ENCODE measurements at places on chromosomes 12 and 14.

GRCh38 chr12:20492251-20492760 lies 124.0 kb downstream of the PDE3A start:
- DNase-seq, result peak; percentile 72

DNA sequence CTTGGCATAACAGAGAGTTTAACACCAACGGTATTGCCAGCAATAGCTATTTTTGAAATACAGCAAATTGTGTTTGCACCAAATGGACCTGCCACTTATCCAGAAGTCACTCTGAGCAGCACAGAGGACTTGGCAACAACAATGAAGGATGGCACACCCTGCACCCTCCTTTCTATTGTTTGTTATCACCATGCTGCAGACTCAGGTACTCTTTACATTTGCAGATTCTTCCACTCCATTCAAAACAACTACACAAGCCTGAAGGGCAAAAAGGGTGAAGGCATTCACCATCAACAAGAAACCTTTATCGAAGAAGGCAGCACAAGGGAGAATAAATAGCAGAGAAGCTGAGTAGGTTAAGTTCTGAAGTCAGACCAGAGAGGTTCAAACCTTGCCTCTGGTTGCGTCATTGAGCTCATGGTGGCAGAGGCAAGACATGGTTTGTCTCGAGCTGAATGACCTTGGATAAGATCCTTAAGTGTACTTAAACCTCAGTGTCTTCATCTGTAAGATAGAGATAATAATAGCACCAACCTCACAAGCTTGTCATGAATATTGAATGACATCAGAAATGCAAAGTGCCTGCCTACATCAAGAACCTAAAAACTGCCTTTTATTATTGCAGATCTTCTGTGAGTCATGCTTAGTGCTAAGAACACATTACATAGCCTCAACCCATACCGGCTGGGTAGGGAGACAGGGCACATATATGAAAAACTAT lies 1.4 kb upstream of the ACSM4 start:
- no peak for DNase-seq

DNA sequence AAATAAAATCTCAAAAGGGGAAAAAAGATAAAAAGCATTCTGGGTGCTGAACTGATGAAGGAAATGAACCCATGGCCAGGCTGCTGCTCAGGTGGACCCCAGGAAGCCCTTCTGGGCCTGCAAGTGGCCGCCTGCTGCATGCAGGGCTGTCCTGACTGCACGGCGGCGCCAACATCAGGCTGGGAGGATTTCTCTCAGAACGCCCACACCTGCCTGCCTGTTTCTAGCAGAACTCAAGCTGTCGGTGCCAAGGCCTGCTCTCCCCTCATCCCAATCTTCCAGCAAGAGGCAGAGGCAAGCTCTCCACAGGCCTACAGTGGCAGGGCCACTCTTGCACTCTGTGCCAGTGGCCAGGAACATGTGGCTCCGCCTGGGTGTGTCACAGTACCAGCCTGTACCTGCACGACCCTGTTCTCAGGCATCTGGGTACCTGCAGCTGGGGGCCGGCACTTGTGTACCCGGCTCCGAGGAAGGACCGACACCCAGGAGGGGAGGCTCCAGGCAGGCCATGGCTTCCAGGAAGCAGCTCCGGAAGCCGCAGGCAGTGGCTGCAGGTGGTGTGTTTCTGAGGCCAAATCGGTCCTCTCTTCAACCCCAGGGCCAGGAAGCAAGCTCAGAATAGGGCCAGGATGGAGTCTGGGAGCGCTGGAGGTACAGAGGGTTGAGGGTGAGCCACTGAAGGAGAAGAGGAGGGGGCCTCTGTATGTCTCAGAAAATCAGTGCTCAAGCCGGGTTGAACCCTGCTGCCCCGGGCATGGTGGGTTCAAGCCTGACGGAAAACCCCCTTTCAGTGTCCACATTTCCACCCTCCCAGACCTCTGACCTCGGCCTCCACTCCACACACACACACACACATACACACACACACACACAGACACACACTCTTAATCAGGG lies 2.5 kb upstream of the INF2 start:
- DNase-seq, result no peak

DNA sequence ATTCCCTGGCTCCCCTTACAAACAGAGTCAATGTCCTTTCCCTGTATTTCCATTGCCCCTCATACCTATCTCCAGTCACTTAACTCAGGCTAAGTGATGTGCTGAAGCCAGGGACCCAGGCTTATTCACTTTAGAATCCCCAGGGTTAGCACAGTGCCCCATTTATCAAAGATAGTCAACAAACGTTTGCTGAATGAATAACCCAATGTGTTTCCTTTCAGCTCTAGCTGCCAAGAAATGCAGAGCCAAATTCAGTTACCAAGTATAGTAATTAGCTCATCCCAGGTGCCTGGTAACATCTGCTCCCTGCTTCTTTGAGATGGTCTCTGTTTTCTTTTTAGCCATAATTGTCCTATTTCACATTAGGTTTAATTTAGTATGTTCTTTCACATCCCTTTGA lies 189.5 kb downstream of the PHLDA1 start:
- no peak for DNase-seq

DNA sequence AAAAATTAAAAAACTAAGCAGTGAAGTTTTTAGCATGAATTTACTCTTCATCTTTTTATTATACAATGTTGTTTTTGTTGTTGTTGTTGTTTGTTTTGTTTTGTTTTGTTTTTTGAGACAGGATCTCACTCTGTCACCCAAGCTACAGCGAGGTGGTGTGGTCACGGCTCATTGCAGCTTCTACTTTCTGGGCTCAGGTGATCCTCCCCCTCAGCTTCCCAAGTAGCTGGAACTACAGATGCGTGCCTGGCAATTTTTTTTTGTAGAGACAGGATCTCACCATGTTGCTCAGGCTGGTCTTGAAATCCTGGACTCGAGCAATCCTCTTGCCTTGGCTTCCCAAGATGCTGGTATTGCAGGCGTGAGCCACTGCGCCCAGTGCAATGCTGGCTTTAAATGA lies 11.3 kb downstream of the PPFIBP1 start:
- DNase-seq, result no peak

DNA sequence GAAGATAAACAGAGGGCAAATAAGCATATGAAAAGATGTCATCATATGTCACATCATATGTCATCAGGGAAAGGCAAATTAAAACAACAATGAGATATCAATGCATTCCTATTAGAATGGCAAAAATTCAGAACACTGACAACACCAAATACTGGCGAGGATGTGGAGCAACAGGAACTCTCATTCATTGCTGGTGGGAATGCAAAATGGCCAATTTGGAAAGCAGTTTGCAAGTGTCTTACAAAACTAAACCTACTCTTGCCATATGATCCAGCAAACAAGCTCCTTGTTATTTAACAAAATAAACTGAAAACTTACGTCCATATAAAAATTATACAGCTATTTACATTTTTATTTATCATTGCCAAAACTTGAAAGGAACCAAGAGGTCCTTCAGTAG lies 32.7 kb downstream of the CPM start:
- DNase-seq, result no peak

DNA sequence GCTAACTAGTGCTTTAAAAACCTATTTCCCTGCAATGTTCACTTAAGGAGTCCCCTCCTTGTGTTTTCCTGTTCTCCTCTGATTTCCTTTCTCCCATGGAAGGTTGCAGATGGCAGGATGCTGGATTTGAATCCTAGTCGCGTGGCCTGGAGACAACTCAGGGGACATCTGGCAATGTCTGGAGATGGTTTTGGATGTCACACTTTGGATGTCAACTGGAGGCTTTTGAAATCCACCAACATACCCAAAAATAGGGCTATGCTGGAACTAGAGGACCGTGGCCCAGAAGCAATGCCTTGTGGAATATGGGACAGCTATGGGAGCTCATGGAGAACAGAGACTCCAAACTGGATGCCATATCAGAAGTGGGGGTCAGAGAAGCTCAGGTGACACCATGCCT lies 95.8 kb upstream of the NOS1 start:
- no peak for DNase-seq

DNA sequence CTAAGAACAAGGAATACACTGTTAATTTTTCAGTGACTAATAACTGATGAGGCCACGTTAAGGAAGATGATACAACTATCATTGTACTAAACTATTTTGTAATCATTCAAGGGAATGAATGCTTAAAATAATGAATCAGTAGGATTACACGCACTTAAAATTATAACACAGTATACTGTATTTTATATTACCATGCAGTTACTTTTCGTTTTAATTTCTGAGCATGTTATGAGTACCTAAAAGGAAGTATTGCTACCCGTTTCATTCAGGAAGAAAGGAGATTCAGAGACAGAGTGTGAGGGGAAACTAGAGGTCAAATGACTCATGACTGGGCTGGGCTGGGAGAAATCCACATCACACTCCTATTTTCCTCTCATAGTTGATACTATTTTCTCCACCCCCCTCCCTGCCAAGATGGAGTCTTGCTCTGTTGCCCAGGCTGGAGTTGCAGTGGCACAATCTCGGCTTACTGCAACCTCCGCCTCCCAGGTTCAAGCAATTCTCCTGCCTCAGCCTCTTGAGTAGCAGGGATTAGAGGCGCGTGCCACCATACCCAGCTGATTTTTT lies 202.0 kb downstream of the PPM1H start:
- DNase-seq, result peak; percentile 50

DNA sequence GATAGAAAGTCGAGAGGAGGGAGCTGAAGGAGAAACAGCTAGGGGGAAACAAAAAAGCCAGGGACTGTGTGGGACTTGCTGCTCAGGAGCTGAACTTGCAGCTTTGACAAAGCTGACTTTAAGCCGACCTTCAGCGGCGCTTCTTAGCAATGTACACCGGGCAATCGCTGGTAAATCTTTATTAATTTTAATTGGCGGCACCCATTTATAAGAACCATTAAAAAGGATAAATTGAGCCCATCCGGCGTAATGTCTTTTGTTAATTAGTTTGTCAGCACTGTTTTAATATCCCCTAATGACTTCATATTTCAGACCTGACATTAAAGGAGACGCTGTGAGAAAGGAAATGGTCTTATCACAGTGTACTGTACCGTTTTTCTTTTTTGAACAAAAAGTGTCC lies 86.2 kb upstream of the VASH1 start:
- DNase-seq, result no peak

DNA sequence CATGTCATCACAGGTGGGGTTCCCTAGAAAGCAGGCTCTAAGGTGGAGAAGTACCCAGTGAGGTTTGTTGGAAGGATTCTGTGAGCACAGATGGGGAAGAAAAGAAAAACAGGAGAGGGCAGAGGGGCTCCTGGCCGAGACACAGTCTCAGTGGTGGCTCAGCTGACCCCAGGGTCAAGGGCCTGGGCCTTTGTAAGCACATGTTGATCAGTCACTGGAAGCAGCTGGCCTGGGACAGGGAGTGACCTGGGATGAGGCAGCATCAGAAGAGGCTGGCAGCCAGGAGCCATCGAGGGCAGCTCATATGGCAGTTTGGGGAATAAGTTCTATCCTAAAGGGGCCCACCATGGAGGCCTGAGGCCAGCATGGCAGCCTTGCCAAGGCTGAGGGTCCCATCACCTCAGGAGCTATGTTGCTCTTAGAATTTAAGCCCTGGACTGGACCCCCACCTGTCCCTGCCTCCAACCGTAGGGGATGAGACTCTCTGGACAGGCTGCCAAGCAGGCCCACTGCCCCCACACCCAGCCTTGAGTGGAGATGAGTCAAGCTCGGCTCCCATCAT lies 6.3 kb upstream of the TMEM179 start:
- DNase-seq, result no peak

DNA sequence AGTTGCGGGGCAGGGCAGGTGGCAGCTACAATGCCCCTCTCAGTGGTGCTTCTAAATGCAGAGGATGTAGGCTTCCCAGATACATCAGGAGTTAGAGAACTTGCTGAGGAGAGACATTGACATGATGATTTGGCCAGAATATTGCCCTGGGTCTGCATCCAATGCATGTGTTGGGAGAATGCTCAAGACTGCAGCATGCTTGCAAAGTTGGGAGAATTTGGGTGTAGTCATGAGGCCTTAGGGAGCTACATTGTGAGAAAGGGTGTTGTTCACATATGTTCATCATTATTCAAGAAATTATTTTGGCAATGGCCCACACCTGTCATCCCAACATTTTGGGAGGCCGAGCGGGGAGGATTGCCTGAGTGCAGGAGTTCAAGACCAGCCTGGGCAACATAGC lies 149.9 kb downstream of the SAMD4A start:
- DNase-seq, result no peak

DNA sequence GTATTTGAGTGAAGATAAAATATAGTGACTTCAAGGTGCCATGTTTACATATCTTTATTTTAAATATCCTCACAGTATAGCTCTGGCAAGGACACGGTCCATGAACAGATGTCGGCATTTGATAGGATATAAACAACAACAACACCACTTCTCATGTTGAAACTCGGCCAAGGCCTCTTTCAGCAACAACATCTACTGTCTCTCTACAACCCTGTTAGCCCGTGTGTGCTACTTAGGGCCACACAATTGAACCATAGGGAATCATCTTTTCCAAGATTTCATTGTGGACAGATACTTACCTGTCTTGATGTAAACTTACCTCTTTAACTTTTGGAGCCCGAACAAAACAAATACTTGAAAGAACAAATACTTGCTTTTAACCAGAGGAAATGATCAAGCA lies 168.7 kb upstream of the SSTR1 start:
- DNase-seq, result no peak

- DNase-seq, result peak; percentile 33
Measured at GRCh38 chr14:23430723-23431085, 4.8 kb downstream of the MYH7 start.

GRCh38 chr14:71730471-71730870 lies 201.8 kb upstream of the RGS6 start:
- peak; percentile 45 for DNase-seq

- DNase-seq, result no peak
Measured at GRCh38 chr14:65396082-65396910, 16.2 kb upstream of the FUT8 start.

GRCh38 chr12:129937426-129937825 lies 33.6 kb upstream of the TMEM132D start:
- no peak for DNase-seq

DNA sequence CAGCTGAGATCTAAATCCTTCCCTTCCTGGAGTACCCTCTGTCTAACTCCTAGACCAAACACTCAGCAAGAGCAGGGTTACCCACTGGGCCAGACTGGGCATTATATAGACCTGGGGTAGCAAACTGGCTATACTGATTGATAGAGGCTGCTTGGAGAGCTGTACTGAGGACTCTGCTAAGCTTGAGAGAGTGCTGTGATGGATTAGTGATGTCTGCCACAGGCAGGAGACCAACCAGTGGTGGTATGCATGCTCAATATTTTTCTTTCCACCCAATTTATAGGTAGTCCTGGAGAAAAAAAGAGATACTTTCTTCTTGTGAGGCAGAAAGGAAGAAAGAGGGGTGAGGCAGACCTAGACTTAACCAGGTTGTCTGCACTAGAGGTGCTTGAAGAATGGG lies 33.3 kb downstream of the DTX1 start:
- DNase-seq, result no peak

- DNase-seq, result no peak
Measured at GRCh38 chr14:101184104-101184455, 280.6 kb upstream of the RTL1 start.
